SJSA1 (cell line): ENCODE measurements at places on chromosomes 4 and X. TPM values are rescaled to one million over a fixed set of nuclear protein-coding genes. Genes with fewer than 3 reads are reported as not detected.
A peak's percentile ranks its signal among the peaks of the same experiment; 100 is the strongest.

GRCh38 chr4:10326075-10326474, 131.2 kb downstream of the ZNF518B start:
- no peak for DNase-seq
- no peak overlapping the region for H3K4me3 ChIP-seq
- no peaks in the 10 kb centered on the region for H3K4me1 ChIP-seq
- no peak overlapping the region for H3K27ac ChIP-seq

- H3K4me1 ChIP-seq: no peaks in the 10 kb centered on the region
- DNase-seq: no peak
- no peaks in the 10 kb centered on the region for H3K36me3 ChIP-seq
- H3K27me3 ChIP-seq: no peaks in the 10 kb centered on the region
- H3K4me3 ChIP-seq: no peak overlapping the region
- H3K27ac ChIP-seq: no peak overlapping the region
Observed at GRCh38 chr4:124980276-124980752, 267.8 kb upstream of the ANKRD50 start.

DNA sequence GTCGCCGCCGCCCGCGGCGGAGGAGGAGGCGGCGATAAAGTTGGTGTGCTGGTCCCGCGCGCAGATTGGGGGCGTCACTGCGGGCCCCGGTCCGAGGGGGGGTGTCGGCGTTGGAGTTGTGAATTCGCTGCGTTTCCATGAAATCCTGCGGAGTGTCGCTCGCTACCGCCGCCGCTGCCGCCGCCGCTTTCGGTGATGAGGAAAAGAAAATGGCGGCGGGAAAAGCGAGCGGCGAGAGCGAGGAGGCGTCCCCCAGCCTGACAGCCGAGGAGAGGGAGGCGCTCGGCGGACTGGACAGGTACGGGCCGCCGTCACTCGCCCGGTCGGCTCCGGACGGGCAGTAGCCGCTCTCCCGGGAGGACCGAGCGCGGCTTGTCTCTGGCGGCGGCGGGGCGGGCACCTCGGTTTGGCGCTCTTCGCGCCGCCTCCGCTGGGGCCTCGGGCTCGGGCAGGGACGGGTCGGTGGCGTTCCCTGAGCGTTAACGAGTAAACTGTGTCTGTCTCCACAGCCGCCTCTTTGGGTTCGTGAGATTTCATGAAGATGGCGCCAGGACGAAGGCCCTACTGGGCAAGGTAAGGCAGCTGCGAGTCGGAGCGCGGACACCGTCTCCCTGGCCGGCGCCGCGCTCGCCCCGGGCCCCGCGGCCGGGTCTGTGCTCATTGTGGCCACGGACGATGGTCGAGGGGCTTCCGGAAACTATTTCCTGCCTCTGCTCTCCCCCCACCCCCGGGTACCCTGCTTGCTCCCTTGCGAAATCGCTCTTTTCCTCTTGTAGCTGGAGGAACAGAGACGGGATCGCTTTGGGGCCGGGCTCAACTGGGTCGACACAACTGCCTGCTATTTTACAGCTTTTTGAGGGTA, 658 bp downstream of the KDM6A start:
- DNase-seq: peak; percentile 65
- no peaks in the 10 kb centered on the region for H3K27me3 ChIP-seq
- H3K4me1 ChIP-seq: no peaks in the 10 kb centered on the region
- peak overlapping the region; percentile 96 for H3K27ac ChIP-seq
- H3K4me3 ChIP-seq: peak overlapping the region; percentile 88

DNA sequence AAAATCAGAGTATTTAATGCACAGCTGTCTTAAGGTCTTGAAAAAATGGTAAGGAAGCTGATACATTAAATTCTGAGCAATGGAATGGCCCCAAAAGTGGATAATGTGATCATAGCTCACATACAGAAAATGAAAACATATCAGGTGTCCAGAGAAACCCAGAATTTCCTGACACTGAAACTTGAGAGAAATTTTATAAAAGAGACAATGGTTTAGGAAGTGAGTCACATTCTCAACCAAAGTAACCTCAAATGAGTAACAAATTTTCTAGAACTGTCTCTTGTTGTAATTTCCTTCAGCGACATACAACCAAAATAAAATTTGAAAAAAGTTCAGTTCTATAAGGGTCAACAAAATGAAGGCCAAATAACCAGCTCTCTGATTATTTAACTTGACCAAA, 37.4 kb upstream of the PACRGL start:
- H3K27me3 ChIP-seq: no peaks in the 10 kb centered on the region
- no peaks in the 10 kb centered on the region for H3K4me1 ChIP-seq
- H3K27ac ChIP-seq: no peak overlapping the region

- no peak overlapping the region for H3K27ac ChIP-seq
- no peaks in the 10 kb centered on the region for H3K36me3 ChIP-seq
- no peak overlapping the region for H3K4me3 ChIP-seq
- no peak for DNase-seq
Observed at GRCh38 chr4:114997576-114998247, 115.7 kb downstream of the NDST4 start.

DNA sequence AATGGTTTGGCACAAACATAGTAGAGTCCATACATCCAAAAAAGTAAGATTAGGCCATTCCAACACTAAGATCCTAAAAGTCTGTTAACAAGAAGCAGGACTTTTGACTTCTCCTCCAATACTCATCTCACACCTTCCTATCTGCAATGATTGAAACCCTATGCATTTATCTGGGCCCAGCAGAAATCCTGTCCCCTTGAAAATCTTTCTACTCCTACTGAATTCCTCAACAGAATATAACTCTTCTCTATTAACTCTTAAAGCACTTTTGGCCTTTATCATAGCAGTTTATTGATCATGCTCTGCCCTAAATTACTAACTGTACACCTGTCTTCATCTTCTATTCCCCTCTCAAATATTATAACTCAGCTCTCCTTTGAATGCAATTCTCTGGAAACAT, 4.6 kb downstream of the G3BP2 start:
- H3K4me1 ChIP-seq: peaks cover 9% of the 10 kb centered on the region
- no peaks in the 10 kb centered on the region for H3K27me3 ChIP-seq
- H3K4me3 ChIP-seq: no peak overlapping the region

DNA sequence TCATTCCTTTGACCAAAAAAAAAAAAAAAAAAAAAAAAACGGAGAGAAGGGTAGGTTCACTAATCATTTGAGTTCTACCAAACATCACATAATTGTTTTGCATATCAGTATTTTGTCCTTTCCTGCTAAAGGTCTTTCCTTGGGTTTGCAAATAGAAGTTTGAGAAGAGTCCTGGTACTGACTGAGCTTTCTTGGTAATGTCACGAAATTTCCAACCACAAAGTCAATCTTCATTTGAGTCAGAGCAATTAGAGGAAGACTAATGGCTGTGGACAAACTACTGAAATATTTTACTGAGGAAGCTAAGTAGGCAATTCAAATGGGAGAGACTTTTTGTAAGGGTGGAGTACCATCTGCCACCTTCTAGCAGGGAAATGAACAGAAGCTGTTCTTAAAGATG, 21.7 kb upstream of the CD40LG start:
- DNase-seq: no peak
- H3K27ac ChIP-seq: no peak overlapping the region
- no peaks in the 10 kb centered on the region for H3K36me3 ChIP-seq
- no peaks in the 10 kb centered on the region for H3K27me3 ChIP-seq
- no peaks in the 10 kb centered on the region for H3K4me1 ChIP-seq

GRCh38 chr4:120209706-120210105, 143.1 kb upstream of the MAD2L1 start:
- H3K27ac ChIP-seq: no peak overlapping the region
- no peak for DNase-seq
- H3K4me1 ChIP-seq: no peaks in the 10 kb centered on the region

GRCh38 chr4:5118091-5118786, 67.0 kb downstream of the STK32B start:
- H3K4me1 ChIP-seq: no peaks in the 10 kb centered on the region
- H3K27me3 ChIP-seq: no peaks in the 10 kb centered on the region
- DNase-seq: no peak
- H3K27ac ChIP-seq: no peak overlapping the region
- no peak overlapping the region for H3K4me3 ChIP-seq

- H3K4me3 ChIP-seq: no peak overlapping the region
- no peak for DNase-seq
- peaks cover 14% of the 10 kb centered on the region for H3K4me1 ChIP-seq
- peaks cover 6% of the 10 kb centered on the region; the same call in 1 of the 2 replicates for H3K36me3 ChIP-seq
- H3K27me3 ChIP-seq: no peaks in the 10 kb centered on the region
Observed at GRCh38 chr4:88738180-88738579, 40.6 kb upstream of the NAP1L5 start.

DNA sequence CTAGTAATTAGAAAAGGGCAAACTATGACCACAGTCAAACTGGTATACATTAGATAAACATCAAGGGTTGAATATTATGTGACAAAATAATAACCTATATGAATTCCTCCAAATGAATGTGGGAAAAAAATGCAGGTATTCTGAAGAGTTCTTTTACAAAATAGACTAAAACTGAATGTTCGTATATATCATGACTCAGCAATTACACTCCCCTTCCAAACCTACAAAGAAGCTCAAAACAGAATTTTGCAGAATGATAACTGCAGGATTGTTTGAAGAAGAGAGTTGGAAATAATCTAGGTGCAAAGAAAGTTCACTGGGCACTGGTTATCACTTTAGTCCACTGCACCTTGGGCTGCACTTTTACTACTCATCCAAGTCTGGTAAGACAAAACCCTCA, 134.1 kb downstream of the GABRG1 start:
- H3K4me3 ChIP-seq: no peak overlapping the region
- H3K27ac ChIP-seq: no peak overlapping the region
- DNase-seq: no peak
- H3K4me1 ChIP-seq: no peaks in the 10 kb centered on the region

GRCh38 chr4:40870150-40870549, 120.4 kb downstream of the NSUN7 start:
- H3K4me1 ChIP-seq: no peaks in the 10 kb centered on the region
- no peaks in the 10 kb centered on the region for H3K36me3 ChIP-seq
- no peak overlapping the region for H3K27ac ChIP-seq
- H3K4me3 ChIP-seq: no peak overlapping the region
- no peak for DNase-seq
- H3K27me3 ChIP-seq: no peaks in the 10 kb centered on the region

DNA sequence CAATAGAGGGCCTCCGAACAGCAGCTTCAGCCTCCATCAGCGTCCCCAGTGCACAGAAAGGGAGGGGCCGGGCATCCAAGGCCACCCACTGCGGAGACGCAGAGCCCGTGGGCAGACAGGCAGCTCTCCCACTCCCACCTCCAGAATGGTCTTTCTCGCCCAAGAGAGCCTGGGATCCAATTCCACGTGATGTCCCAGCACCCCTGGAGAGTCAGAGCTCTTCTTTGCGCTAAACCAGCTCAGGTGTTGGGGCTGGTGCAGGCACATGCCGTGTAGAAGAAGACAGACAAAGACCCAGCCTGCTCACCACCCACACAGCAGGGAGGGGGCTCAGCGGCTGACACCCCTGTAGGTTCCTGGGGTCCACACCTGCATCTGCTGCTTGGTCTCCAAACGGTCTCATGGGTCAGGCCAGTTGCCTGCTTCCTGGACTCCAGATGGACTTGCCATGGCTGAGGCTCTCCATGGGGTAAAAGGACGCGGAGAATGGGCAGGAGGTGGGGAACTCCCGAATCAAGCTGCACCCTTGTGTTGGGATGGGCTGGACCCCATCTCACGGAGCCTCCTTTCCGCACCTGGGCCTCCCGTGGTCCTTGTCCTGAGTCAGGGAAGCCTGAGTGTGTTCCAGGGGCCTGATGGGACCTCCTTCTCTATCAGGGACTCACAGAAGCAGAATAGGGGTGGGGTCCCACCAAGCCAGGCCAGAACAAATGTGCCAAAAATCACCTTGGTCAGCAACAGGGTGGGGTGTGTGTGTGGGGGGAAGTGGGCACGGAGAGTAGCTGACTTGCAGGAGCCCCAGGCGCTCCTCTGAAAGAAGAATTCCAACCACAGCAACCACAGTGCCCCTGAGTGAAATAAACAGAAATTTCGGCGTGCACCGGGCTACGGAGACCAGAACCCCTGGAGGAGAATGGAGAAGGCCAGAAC, 11.6 kb upstream of the ASMTL start:
- no peak overlapping the region for H3K4me3 ChIP-seq
- no peaks in the 10 kb centered on the region for H3K27me3 ChIP-seq
- H3K36me3 ChIP-seq: no peaks in the 10 kb centered on the region
- peaks cover 33% of the 10 kb centered on the region for H3K4me1 ChIP-seq
- DNase-seq: peak; percentile 21

DNA sequence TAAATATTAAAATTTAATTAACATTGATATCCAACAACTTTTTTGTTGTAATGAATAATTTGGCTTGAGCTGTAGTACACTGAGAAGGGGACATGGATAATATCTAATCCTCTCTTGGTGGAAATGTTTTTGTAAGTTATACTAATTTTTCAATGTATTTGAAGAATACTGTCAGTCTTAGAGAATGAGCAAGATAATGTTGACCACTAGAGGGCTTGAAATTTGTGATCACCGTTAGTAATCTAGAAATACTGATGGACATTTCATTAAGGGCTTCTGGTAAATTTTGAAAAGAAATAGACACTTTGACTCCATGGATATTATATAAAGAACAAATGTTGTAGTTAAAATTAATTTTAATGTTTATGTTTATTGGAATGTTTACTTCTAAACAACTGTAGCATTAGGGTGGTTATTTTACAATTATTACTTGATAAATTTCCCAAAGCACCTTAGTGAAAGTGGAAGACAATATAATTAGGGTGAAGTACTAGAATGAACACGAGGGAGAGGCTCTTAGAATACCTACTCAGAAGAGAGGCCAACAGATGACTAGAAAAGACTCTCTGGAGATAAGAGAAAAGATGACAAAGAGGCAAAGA, 20.0 kb upstream of the CAMK2D start:
- peaks cover 9% of the 10 kb centered on the region for H3K4me1 ChIP-seq
- no peak overlapping the region for H3K4me3 ChIP-seq
- H3K27ac ChIP-seq: no peak overlapping the region
- peak; percentile 15 for DNase-seq

The RASGEF1B gene
- not detected in 2 replicates for total RNA-seq

The LDB2 gene
- 8.0 and 16.5 TPM in 2 replicates for total RNA-seq

The ANOS1 gene
- 3.5 and 9.3 TPM in 2 replicates for total RNA-seq

The SPATA18 gene
- 0.11 TPM in 1 of 2 replicates, not detected in the other for total RNA-seq

The TREX2 gene
- 0.39 TPM in 1 of 2 replicates, not detected in the other for total RNA-seq

The CPXCR1 gene
- total RNA-seq: not detected in 2 replicates
